Activated naive CD4-positive, alpha-beta T cell treated with anti-CD3 and anti-CD28 coated beads, Interleukin-2, amount 10 ng/mL, durations not matched to agents 7 days and 5 days (primary cell): ENCODE measurements at places on chromosomes 4 and X.
A peak's percentile ranks its signal among the peaks of the same experiment; 100 is the strongest.

- H3K4me1 ChIP-seq: no peaks in the 10 kb centered on the region
- H3K27ac ChIP-seq: no peak overlapping the region
- no peak overlapping the region for H3K4me3 ChIP-seq
- H3K36me3 ChIP-seq: no peaks in the 10 kb centered on the region
- no peaks in the 10 kb centered on the region for H3K27me3 ChIP-seq
These were observed 48.2 kb downstream of the SLC7A11 start for GRCh38 chr4:138193963-138194362.

- DNase-seq: no peak
- no peak overlapping the region for H3K4me3 ChIP-seq
- no peaks in the 10 kb centered on the region for H3K27me3 ChIP-seq
- H3K4me1 ChIP-seq: no peaks in the 10 kb centered on the region
These were observed 288.8 kb downstream of the CENPC start for GRCh38 chr4:67256388-67257043.

DNA sequence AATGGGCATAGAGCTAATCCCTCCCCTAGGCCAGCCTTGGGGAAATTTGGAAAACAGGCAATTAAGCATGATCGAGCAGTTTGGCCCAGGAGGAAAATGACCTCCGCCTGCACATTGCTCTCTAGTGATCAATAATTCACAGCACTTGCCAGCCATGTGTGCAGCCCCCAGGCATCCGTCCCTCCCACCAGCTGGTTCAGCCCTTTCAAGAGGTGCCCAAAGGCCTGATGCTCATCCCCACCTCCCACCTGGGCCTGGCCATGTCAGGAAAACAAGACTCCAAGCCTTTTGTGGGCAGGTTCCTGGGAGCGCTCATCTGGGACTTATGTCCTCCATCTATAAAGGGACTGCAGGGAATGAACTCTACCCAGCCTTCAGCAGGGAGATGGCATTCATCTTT, 17.5 kb upstream of the PPP2R2C start:
- no peak for DNase-seq
- no peak overlapping the region for H3K27ac ChIP-seq
- H3K4me1 ChIP-seq: no peaks in the 10 kb centered on the region
- no peak overlapping the region for H3K4me3 ChIP-seq
- H3K36me3 ChIP-seq: no peaks in the 10 kb centered on the region

DNA sequence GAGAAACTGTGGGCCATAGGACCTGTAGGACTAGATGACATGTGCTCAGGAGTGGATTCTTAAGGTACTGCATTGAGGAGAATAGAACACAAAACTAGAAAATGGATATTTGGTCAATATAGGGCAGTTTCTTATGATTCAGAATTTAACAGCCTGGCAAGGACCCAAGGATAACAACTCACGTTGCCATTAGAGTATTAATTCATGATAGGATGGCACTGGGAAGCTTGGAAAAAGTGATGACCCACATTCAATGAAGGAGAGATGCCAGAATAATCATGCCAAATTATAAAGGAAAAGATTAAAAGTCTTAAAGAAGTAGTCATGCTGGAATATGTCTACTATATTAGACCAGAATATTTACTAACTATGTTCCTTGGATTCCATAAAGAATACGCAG, 594.5 kb downstream of the ANKRD50 start:
- no peak for DNase-seq
- no peak overlapping the region for H3K4me3 ChIP-seq
- no peaks in the 10 kb centered on the region for H3K36me3 ChIP-seq

- H3K4me3 ChIP-seq: no peak overlapping the region
- H3K27ac ChIP-seq: no peak overlapping the region
- no peak for DNase-seq
- peaks cover 3% of the 10 kb centered on the region for H3K27me3 ChIP-seq
- H3K36me3 ChIP-seq: no peaks in the 10 kb centered on the region
These were observed 83.5 kb downstream of the LNX1 start for GRCh38 chr4:53507671-53508286.

GRCh38 chr4:149896432-149896831, 80.8 kb upstream of the IQCM start:
- H3K36me3 ChIP-seq: no peaks in the 10 kb centered on the region
- H3K27me3 ChIP-seq: no peaks in the 10 kb centered on the region
- H3K27ac ChIP-seq: no peak overlapping the region
- DNase-seq: no peak
- no peaks in the 10 kb centered on the region for H3K4me1 ChIP-seq

- H3K36me3 ChIP-seq: peaks cover 31% of the 10 kb centered on the region
- peak overlapping the region; percentile 92 for H3K27ac ChIP-seq
- H3K4me3 ChIP-seq: peak overlapping the region; percentile 65
- H3K27me3 ChIP-seq: no peaks in the 10 kb centered on the region
- peaks cover 88% of the 10 kb centered on the region for H3K4me1 ChIP-seq
These were observed 23.9 kb downstream of the STIM2 start for GRCh38 chr4:26884486-26884988.
